ENCODE measurements at places on chromosomes 3 and 15. TPM values are rescaled to one million over a fixed set of nuclear protein-coding genes. Genes with fewer than 3 reads are reported as not detected.

CFAP100 gene
- not detected for total RNA-seq

PIGZ gene
- total RNA-seq: 2.9 TPM

STRIT1 gene
- not detected for total RNA-seq

- peak; percentile 69 for DNase-seq
Observed at GRCh38 chr3:144031938-144032337, 60.3 kb downstream of the DIPK2A start.

Data from osteoblast (primary cell).